ENCODE measurements at places on chromosomes 7 and 10. TPM values are rescaled to one million over a fixed set of nuclear protein-coding genes. Genes with fewer than 3 reads are reported as not detected.
A peak's percentile ranks its signal among the peaks of the same experiment; 100 is the strongest.

GRCh38 chr10:80473692-80474596 is 19.8 kb downstream of the TSPAN14 start:
- peaks cover 57% of the 10 kb centered on the region for H3K4me1 ChIP-seq
- H3K27ac ChIP-seq: peak overlapping the region; percentile 95

GRCh38 chr10:110514848-110515247 is 17.1 kb downstream of the DUSP5 start:
- H3K36me3 ChIP-seq: peaks cover 12% of the 10 kb centered on the region
- H3K27ac ChIP-seq: no peak overlapping the region
- H3K4me3 ChIP-seq: no peak overlapping the region

GRCh38 chr10:71088054-71088453 is 124.3 kb upstream of the UNC5B start:
- peaks cover 6% of the 10 kb centered on the region for H3K4me1 ChIP-seq
- H3K4me3 ChIP-seq: no peak overlapping the region
- no peaks in the 10 kb centered on the region for H3K36me3 ChIP-seq
- H3K27ac ChIP-seq: no peak overlapping the region
- no peaks in the 10 kb centered on the region for H3K27me3 ChIP-seq

DNA sequence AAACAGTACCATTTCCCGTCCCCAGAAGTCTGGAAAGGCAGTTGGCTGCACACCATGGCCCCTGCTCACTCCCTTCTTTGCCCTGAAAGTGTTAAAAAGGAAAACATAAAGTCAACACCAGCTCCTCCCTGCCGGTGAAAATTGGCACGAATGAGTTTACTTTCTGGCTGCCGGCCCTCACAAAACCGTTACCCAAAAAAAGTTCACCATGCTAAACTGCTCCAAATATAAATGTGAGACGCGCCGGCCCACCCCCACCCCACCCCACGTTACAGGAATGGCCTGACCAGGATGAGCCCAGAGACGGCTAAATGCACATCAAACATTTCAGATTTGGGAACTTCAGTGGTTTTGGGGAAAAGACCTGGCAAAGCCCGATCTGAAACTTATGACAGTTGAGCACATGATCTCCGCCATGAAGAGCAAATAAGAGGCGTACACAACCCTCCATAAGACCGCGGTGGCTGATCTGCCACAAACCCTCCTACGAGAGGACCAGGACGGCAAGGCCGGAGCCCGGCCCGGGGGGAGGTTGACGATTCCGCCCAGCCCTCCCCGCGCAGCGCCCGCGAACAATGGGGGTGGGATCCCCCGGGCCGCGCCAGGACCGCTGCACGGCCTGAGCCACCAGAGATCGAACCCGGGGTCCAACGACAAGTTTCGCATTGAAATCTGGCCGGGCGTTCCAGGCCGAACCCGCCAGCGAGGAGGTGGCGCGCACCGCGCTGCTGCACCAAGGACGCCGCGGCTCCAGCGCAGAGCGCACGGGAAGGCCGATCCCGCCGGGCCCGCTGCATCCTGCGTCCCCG is 952 bp downstream of the DIP2C start:
- DNase-seq: peak; percentile 37
- H3K36me3 ChIP-seq: no peaks in the 10 kb centered on the region
- H3K27ac ChIP-seq: no peak overlapping the region
- peaks cover 55% of the 10 kb centered on the region for H3K4me1 ChIP-seq

DNA sequence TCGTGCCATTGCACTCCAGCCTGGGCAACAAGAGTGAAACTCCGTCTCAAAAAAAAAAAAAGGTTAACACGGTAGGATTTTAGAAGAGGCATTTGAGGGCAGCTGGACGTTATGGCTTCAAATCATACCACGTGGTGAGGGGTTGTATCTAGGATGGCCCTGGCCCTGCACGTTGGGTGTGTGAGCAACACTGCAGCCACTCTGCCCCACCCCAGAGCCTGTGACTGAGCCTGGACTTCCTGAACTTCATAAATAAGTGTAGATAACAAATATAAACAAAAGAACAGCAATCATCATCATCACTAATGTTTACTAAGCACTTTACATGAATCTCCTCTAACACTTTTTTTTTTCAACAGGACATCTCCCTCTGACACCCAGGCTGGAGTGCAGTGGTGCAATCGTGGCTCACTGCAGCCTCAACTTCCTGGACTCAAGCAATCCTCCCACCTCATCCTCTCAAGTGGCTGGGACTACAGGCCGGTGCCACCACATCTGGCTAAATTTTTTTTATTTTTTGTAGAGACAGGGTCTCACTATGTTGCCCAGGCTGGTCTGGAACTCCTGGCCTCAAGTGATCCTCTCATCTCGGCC is 169.5 kb upstream of the FRMD4A start:
- peaks cover 13% of the 10 kb centered on the region for H3K4me1 ChIP-seq
- no peaks in the 10 kb centered on the region for H3K27me3 ChIP-seq
- no peak overlapping the region for H3K27ac ChIP-seq
- no peak for DNase-seq

GRCh38 chr7:16644636-16645592 is 640 bp downstream of the ANKMY2 start:
- H3K4me3 ChIP-seq: peak overlapping the region; percentile 99
- H3K36me3 ChIP-seq: no peaks in the 10 kb centered on the region
- H3K27me3 ChIP-seq: no peaks in the 10 kb centered on the region
- H3K27ac ChIP-seq: peak overlapping the region; percentile 100
- H3K4me1 ChIP-seq: peaks cover 50% of the 10 kb centered on the region
- DNase-seq: peak; percentile 14

GRCh38 chr7:91683823-91684222 is 196.7 kb downstream of the MTERF1 start:
- H3K27me3 ChIP-seq: no peaks in the 10 kb centered on the region
- no peak overlapping the region for H3K4me3 ChIP-seq
- peak overlapping the region; percentile 16 for H3K27ac ChIP-seq
- DNase-seq: no peak
- H3K4me1 ChIP-seq: no peaks in the 10 kb centered on the region

DNA sequence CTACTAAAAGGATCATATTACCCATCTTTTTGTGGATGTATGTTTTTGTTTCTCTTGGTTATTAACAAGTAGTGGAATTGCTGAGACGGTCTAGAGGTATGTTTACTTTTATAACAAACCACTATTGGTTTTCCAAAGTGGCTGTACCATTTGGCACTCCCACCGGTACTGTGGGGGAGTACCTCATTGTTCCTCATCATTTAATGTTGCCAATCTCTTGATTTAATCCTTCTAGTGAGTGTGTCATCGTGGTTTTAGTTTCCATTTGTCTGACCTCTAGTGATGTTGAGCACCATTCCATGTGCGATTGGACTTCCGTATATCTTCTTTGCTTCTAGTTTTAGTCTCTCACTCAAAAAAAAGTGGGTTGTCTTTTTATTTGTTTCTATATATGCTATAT is 50.4 kb downstream of the RBM33 start:
- H3K36me3 ChIP-seq: peaks cover 14% of the 10 kb centered on the region
- no peaks in the 10 kb centered on the region for H3K27me3 ChIP-seq
- no peak overlapping the region for H3K27ac ChIP-seq
- peaks cover 8% of the 10 kb centered on the region for H3K4me1 ChIP-seq
- H3K4me3 ChIP-seq: no peak overlapping the region

DNA sequence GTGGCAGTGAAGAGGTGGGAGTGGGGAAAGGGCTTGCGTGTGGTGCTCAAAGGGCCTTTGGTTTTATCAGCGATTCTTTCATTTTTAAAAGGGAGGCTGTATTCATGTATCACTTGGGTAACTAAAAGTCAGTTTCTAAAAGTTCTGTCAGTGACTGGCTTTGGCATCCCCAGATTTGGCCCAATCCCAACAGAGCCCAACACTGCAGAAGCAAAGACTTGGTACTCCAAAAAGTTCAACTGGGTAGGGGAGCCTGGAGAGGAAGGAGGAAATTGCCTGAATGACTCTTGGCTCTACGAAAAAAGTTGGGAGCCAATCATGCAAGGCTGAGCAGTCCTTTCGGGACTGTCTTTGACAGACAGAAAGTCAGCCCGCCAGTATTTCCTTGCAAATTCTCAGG is 54.5 kb upstream of the COL13A1 start:
- DNase-seq: no peak
- H3K4me1 ChIP-seq: peaks cover 19% of the 10 kb centered on the region
- H3K4me3 ChIP-seq: no peak overlapping the region
- no peaks in the 10 kb centered on the region for H3K27me3 ChIP-seq

- no peaks in the 10 kb centered on the region for H3K36me3 ChIP-seq
- H3K27ac ChIP-seq: no peak overlapping the region
- H3K4me1 ChIP-seq: peaks cover 4% of the 10 kb centered on the region
- DNase-seq: no peak
Observed at GRCh38 chr10:98790817-98791216, 344.1 kb upstream of the HPS1 start.

- no peak overlapping the region for H3K4me3 ChIP-seq
Observed at GRCh38 chr7:54729107-54729506, 29.9 kb downstream of the SEC61G start.

DNA sequence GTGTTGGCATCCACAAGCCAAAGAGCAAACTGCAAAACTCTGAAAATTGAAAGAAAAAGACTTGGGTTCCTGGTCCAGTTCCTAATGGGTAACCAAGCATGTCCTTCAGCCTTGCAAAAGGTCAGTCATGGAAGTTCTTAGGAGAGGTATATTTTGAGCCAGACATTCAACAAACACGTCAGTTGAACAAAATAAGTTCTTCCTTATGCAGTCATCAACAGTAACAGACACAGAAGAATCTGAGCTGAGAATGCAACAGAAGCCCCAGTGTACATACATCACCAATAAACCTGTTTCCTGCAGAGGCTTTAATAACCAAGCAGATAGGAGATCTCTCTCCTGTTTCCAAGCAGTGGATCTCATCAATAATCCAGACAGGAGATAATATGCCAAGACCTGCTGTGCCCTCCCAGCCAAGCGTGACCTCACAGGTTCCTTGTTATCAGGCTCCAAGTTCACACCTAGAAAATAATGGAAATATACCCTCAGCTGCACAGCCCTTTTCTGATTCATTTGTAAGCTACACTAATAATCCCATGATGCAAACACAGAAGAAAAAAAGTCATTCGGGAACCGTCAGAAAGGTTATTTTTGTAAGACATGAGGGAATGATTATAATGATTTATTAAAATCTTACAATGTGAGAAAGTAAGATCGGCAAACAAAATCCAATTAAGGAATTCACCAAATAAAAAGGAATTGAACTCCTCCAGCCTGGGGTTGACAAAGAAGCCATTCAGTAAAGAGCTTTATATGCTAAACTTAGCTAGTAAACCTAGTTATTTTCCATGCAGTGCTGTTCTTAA is 90.7 kb downstream of the DGKI start:
- no peak overlapping the region for H3K4me3 ChIP-seq
- no peak for DNase-seq
- H3K27me3 ChIP-seq: peaks cover 13% of the 10 kb centered on the region
- H3K27ac ChIP-seq: no peak overlapping the region
- no peaks in the 10 kb centered on the region for H3K36me3 ChIP-seq

DNA sequence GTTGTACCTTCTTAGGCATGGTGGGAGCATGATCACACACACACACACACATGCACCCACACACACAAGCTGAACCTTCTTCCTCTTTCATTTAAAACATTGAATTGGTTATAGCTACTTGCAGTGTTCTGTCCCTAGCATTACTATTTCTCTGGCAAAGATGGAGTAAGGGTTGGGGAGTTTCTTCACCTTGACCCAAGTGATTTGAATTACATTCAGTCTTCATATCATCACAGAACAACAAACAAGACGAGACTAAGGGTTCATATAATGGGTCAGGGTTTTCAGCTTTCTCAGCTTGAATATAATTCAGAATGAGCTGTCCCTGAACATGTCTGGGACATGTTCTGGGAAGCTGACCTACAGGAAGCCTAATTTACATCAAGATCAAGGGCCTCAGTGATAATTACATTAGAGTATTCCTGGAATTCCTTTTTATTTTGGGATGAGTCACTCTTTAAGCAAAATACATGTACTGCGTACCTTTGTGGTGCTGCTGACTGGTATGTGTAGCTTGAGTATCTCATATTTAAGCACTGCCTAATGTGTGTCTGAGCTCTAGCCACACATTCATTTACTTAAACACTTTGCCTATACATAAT is 213.5 kb upstream of the TMEM229A start:
- no peak overlapping the region for H3K27ac ChIP-seq
- no peak overlapping the region for H3K4me3 ChIP-seq
- no peaks in the 10 kb centered on the region for H3K36me3 ChIP-seq
- DNase-seq: no peak

GRCh38 chr7:114645451-114645850 is 230.8 kb downstream of the FOXP2 start:
- DNase-seq: no peak
- no peaks in the 10 kb centered on the region for H3K27me3 ChIP-seq
- no peak overlapping the region for H3K27ac ChIP-seq
- peaks cover 27% of the 10 kb centered on the region for H3K4me1 ChIP-seq
- H3K36me3 ChIP-seq: no peaks in the 10 kb centered on the region

DNA sequence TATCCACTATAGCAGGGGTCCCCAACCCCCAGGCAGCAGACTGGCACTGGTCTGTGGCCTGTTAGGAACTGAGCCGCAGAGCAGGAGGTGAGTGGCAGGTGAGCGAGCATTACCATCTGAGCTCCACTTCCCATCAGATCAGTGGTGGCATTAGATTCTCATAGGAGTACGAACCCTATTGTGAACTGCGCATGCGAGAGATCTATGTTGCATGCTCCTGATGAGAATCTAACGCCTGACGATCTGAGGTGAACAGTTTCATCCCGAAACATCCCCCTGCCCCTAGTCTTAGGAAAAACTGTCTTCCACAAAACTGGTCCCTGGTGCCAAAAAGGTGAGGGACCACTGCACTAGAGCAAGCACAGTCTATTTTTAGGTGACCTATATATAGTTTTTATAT is 23.6 kb downstream of the ASZ1 start:
- H3K27me3 ChIP-seq: no peaks in the 10 kb centered on the region
- H3K4me1 ChIP-seq: no peaks in the 10 kb centered on the region
- H3K4me3 ChIP-seq: no peak overlapping the region
- no peak for DNase-seq

DNA sequence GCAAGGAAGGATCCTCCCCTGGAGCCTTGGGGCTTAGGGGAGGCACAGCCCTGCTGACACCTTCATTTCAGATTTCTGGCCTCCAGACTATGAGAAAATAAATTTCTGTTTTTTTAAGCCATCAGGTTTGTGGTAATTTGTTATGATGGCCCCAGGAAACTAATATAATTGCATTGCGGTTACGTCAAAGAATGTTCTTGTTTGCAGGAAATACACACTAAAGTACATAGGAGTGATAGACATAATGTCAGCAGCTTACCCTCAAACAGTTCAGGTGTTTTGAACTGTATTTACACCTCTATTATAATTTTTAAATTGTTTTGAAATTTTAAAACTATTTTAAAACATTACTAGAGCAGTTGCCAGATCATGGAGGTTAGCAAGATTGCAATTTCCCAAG is 12.6 kb upstream of the FHIP2A start:
- H3K36me3 ChIP-seq: no peaks in the 10 kb centered on the region
- H3K27ac ChIP-seq: no peak overlapping the region
- H3K4me3 ChIP-seq: no peak overlapping the region
- no peaks in the 10 kb centered on the region for H3K27me3 ChIP-seq
- H3K4me1 ChIP-seq: no peaks in the 10 kb centered on the region

- H3K4me1 ChIP-seq: peaks cover 7% of the 10 kb centered on the region
- no peak for DNase-seq
- H3K27me3 ChIP-seq: no peaks in the 10 kb centered on the region
- no peaks in the 10 kb centered on the region for H3K36me3 ChIP-seq
Observed at GRCh38 chr7:91517201-91517785, 253.1 kb downstream of the FZD1 start.

GRCh38 chr7:71995111-71995510 is 417.0 kb downstream of the CALN1 start:
- H3K27ac ChIP-seq: peak overlapping the region; percentile 35
- no peaks in the 10 kb centered on the region for H3K36me3 ChIP-seq
- no peaks in the 10 kb centered on the region for H3K4me1 ChIP-seq

Gene FZD8
- total RNA-seq: 3.5 TPM

Gene SPDYE18
- total RNA-seq: not detected

Gene AQP1
- total RNA-seq: 0.48 TPM

Gene FAM221A
- total RNA-seq: 10.3 TPM

Gene ACSM6
- not detected for total RNA-seq

Gene FMC1
- total RNA-seq: 24.8 TPM

Gene COL28A1
- 0.28 TPM for total RNA-seq

Gene METTL27
- total RNA-seq: 2.3 TPM

Gene ANKRD61
- total RNA-seq: 0.80 TPM

Gene ANXA11
- total RNA-seq: 25.7 TPM

Measured in neural crest cell (in vitro differentiated cells).